ENCODE measurements at places on chromosomes 2 and 18.

- DNase-seq, result peak; percentile 66
Measured at GRCh38 chr2:119476301-119477112, 44.9 kb downstream of the TMEM37 start.

- peak; percentile 4 for DNase-seq
Measured at GRCh38 chr2:229282758-229283546, 11.9 kb upstream of the PID1 start.

DNA sequence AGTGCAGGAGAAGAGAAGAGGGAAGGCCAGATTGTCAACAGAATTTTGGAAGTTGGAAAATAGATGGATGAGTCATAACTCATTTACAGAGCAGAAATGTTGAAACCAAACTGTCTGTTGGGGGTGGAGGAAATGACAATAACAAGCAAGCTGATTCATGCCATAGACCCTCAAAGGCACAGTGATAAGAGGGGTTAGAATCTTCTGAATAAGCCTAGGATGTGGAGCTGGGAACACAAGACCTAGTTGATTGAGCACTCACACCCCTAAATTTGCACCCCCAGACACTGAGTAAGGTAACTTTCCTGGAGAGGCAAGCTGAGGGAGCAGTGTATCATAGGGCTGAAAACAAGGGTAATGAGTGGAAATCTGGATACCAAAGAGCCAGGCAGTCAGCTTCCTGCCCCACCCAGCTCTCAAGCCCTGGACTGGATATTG lies 141.4 kb downstream of the SCG2 start:
- DNase-seq, result peak; percentile 67

DNA sequence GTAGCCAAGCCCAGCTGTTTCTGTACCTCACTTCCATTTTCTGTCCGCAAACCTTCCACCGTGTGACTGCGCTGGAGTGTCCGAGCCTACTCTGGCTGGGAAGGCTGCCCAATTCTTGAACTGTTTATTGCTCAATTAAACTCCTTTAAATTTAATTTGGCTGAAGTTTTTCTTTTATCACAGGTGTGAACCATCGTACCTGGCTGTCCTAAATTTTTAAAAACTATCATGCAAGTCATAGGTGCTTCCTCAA lies 6.2 kb upstream of the RNU2-63P start:
- DNase-seq, result no peak

DNA sequence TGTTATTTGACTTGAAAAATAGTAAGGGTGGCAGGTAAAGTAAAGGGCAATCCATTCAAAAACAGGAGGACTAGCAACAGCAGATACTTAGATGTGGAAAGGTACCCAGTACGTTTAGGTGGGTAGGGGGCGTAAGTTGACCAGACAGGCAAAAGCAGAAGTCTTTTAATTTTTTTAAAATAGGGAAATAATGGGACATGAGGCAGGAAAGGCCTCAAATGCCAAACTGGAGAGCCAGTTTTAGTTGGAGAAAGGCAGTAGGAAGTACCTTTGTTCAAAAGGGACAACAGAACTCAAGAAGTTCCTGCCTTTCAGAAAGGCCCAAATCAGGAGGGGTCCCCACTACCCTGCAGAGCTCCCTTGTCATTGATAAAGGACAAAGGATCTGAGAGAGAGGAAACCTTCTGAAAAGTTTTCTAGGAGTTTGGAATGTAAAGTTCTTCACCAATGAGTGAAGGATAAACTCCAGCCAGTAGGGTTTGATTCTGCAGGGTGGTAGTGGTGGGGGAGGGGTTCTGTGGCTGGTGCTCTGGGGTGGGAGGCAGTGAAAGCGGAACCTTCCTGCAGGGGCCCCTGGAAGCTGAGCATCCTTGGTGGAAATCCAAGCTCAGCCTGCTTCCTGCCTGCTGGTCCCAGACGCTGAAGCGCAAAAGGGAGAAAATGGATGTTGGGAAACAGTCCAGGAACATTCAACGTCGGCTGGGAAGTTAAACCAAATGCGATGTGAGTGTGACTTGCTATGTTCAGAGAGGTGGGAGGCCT lies 40.1 kb downstream of the TMEM17 start:
- no peak for DNase-seq

DNA sequence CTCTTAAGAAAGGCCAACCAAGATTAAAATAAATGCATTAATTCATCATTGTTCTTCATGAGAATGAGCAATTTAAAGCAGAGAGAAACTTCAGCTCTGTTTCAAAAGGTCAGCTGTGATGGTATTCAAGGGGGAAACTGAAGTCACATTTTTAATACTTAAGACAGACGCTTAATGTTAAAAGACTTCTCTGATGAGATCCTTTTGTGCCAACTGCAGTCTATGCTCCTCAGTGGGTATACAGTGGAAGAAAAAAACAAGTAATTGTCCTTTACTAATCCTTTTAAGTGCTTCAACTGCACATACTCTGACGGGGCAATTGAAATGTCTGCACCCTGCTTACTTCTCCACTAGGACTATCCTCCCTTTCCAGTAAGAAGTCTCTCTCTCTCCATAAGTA lies 309.7 kb downstream of the GULP1 start:
- DNase-seq, result no peak

DNA sequence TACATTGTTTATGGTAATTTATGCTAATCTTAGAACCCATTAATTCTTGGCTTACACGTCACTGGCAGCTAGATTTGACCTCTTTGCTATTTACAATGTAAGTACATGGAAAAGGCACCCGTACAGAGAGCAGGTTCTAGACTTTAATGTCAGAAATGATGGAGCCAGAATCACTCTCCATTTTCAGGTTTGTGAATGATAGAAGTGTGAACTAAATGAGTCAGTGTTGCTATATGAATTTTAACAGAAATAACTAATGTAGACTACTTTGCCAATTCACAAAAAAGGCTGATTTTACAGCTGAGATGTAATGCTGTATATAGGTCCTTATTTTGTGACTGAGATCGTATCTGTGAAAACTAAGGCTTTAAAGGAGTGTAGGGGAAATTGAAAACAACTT lies 214.6 kb downstream of the LDLRAD4 start:
- no peak for DNase-seq

- no peak for DNase-seq
Measured at GRCh38 chr18:73782405-73782804, 365.2 kb downstream of the FBXO15 start.

- DNase-seq, result no peak
Measured at GRCh38 chr2:240360645-240361475, 74.6 kb upstream of the GPC1 start.

GRCh38 chr2:108986916-108987510 lies 2.0 kb downstream of the EDAR start:
- DNase-seq, result no peak

DNA sequence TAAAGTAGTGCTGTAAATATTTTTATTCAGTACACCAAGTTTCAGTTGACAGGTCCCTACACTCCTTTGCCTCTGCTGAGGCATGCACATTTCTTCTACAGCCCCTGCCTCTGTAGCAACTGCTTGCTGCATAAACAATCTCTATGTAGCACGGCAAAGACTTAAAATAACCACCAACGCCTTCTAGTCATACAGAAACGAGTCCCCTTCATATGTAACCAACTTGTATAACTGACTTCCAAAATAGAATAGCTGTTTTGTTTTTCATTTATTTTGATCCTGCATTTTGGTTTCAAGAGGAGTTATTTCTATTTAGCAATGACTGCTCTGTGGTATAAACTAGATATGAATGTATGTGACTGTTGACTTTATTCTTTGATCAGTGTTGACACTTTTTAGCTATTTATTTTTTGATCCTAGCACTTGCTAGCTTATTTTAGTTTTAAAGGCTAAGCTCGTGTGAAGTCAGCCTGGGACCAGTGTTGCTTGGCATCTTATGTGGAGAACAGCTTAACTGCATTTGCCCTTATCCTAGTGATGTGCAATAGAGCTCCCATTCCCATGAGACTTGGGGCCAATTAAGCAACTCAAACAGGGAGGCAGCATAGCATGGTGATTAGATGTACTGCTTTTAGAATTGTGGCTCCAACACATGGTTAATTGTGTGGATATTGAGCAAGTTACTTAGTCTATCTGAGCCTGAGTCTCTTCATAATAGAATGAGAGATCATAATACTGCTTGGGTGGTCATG lies 79.6 kb downstream of the HRH4 start:
- no peak for DNase-seq

DNA sequence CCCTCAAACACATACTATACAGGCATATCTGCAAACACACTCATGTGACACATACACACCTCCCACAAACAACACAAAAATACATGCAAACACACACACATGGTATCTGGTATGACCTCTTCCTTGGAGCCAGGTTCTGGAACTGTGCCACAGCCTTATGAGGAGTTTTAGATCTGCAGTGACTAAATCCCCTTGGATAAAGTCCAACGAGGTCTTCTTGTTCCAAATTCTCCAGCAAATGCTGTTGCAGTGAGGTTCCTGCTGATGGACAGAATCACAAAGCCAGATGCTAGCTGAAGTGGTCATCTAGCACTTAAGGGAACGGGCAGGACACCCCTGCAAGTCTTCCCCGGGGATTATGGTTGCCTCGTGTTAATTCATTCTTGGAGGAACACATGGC lies 54.5 kb upstream of the DAPL1 start:
- peak; percentile 75 for DNase-seq

DNA sequence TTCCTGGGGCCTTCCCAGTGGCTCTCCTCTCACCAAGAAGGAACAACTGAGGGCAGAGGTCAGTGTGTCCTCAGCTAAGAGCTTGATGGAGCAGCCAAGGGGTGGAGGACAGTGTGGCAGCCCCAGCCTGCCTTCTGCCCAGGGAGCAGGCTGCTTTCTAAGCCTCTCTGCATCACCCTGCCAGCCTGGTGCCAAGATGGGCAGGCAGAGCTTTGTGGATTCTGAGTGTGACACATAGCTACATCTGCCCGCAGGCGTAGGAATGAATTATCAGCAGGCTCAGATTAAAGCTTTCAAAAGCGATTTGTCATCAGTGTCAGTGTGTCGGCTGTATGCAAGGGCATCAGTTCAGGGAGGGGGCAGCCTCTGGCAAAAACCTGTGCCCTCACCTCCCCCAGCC lies 8.7 kb downstream of the MAL start:
- DNase-seq, result no peak

- no peak for DNase-seq
Measured at GRCh38 chr2:25068217-25068616, 26.3 kb downstream of the EFR3B start.

- DNase-seq, result no peak
Measured at GRCh38 chr2:62568074-62568473, 62.1 kb upstream of the TMEM17 start.

DNA sequence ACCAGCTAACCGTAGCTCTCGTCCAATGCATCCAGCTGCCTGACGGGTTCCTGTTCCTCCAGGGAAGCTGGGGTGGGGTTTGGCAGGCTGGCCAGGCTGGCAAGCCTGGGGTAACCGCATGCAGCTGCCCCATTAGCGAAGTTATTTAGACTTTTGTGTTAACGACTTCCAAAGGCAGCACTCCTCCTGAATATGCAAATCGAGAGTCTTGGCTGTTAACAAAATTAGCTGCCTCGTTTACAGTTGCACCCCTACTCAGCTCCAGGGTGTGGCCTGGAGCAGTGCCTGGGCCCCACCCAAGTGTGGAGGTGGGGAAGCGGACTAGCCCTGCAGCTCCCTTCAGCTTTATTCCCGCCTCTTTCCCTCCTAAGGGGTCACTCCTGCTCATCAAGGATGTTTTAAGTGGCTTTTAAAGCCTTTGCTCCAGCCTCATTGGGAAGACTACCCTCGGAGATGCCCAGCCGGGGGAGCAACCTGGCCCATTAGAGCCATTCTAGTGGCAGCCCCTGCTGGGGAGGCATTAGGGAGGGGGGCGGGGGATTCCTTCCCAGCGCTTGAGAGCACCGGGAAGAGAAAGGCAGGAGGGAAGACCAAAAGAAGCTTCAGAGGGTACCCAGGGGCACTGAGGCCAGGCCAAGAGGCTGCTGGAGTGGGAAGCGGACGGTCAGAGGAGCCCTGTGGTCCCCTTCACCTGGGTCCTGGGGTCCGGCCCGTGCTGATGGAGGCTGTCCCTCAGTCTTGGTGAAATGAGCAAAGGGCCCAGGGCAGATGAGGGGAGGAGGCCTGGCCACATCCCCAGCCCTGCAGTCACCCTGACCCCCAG lies 204.1 kb downstream of the CELF4 start:
- DNase-seq, result no peak

DNA sequence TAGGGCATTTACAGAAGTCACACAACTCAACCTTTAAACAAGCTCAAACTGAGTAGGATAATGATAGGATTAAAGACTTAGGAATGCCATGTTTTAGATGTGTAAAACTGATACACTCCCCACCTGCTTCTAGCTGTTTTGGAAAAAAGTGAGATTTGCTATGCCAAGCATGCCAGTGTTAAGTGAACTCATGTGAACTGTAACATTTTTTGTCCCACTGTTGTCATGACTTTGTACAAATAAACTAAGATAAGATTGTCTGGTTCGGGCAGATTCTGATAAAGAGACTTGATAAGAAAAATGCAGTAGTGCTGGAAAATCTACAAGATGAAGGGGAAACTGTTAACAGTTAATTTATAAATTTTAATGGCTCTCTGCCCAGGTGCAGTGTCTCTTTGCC lies 66.5 kb downstream of the GLS start:
- DNase-seq, result peak; percentile 66

DNA sequence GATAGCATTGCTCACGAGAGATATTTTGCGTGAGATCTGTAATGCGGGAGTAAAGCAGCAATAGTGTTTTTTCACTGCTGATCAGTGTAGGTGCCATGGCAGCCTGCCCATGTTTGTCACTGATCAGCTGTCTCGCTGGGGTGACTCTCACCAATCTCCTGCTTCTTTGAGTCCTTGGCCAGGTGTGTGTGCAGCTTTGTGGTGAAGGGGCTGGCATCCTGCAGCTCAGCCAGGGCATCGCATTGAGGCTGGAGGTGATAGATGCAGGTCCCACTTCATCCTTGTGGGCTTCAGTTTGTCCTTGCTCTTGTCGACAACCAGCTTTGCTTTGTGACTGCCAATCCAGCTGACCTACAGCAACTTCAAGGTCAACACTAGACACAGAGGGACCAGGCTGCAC lies 258.3 kb upstream of the CXCR4 start:
- no peak for DNase-seq

- no peak for DNase-seq
Measured at GRCh38 chr2:102544182-102544581, 71.2 kb downstream of the SLC9A4 start.

- DNase-seq, result no peak
Measured at GRCh38 chr2:109195193-109196045, 66.4 kb downstream of the SH3RF3 start.

DNA sequence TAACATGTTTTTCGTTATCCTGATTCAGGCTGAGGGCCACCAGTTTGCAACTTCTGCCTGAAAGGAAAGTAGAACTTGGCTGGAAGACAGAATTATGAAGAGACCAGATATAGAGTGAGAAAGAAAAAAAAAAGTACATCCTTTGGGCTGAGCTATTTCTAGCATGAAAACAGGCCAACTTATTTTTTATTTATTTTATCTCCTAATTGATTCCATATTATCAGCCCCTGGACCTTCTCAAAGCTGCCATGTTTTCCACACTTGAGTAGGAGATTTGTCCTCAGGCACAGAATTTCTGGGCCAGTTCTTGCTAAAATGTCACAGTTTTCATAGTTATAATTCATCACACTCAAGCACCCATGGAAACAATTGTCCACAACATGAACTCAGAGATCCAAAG lies 586.8 kb upstream of the CNTNAP5 start:
- DNase-seq, result no peak

DNA sequence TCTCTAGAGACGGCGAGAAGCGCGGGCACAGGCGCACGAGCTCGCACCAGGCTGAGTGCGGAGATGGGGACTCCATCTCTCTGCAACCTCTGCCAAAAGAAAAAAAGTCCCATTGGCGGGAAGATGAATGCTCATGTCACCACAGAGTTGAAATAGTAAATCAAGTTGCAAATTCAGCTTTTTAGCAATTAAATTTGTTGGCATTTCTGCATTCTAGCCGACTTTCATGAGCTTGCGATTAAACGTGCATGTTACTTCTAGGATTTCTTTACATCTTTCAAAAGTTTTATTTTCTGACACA lies 588 bp downstream of the CHAC2 start:
- no peak for DNase-seq

Measured in renal cortical epithelial cell (primary cell).